Urothelium cell line (cell line): ENCODE measurements at places on chromosomes 13 and 19.
A peak's percentile ranks its signal among the peaks of the same experiment; 100 is the strongest.

GRCh38 chr19:42529248-42529764 is 1.0 kb upstream of the CEACAM1 start:
- peak; percentile 54 for DNase-seq

DNA sequence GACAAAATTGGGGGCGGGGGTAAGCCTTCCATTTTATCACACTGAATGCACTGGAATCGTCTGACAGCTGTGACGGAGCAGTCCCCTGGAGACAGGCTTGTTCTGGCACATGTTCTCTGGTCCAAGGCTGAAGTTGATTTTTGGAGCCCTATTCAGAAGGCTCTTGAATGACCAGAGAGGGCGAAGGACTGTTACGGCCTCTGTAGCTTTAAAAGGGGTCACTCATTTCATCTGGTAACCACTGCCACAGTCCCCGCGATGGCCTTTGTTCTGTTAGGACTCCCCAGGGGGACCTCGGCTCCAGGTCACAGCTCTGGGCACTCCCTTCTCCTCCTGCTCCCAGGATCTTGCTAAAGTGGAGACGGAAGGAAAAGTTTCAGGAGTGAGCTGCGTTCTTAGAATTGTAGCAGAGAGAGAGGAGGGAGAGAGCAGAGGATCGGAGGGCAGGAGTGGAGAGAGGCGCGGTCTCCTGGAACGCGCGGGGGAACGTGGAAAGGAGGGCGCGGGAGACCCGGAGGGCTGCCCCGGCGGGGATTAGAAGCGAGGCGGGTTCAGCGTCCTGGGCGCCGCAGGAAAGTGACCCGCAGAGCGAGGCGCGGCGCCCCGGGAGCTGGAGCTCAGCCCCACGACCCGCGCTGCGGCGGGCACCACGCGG is 134.3 kb upstream of the MYO16 start:
- DNase-seq, result peak; percentile 6

- peak; percentile 85 for DNase-seq
Observed at GRCh38 chr19:29771708-29772414, 39.9 kb upstream of the CCNE1 start.

GRCh38 chr19:15291548-15292021 is 40.8 kb downstream of the BRD4 start:
- no peak for DNase-seq

DNA sequence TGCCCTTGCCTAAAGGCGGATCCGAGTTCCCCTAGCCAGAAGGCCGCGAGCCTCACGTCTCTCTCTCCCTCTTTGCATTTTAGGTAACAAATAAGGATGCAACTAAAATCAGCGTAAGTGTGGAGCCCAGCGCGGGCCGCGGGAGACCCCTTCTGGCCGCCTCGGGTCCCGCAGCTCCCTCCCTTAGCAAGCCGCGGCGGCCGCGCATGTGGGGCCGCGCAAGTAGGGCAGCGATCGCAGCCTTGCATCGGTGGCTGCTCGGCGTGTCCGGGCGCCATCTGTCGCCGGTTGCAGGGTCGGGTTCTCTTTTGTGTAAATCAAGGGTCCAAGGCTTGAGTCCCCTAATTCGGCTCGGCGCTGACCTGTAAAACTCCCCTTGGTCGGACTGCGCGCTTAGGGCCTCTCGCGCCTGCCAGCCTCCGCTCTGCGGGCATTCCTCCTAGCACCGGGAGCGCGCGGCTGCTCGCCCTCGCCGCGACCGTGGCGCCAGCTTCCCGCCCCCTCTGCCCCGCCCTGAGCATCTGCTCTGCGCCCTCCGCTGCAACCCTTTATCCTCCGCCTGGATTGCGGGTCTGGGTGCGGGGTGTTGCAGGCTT is 2.7 kb downstream of the VSTM2B start:
- peak; percentile 95 for DNase-seq

DNA sequence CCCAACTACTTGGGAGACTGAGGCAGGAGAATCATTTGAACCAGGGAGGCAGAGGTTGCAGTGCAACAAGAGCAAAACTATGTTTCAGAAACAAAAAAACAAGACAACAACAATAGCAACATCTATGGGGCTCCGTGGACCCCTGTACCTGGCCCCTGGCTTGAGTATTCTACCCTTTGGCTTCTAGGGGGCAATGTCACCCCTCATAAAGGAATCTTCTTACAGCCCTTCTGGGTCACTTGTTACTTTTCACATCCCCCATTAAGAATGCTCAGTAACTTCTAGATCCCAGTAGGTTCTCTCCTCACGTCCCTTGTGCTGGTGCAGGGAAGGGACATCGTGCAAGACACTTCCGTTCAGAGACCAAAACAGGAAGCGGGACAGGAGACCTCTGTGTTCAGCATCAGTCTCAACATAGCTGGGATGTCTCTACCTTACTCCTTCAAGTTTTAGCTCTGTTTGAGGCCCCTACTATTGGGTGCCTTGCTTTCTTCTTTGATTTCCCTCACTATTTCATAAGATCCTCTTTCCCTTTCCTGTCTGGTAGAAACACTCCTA is 218.1 kb upstream of the ARGLU1 start:
- DNase-seq, result no peak

- peak; percentile 54 for DNase-seq
Observed at GRCh38 chr13:49858178-49858856, 65.8 kb upstream of the KPNA3 start.

DNA sequence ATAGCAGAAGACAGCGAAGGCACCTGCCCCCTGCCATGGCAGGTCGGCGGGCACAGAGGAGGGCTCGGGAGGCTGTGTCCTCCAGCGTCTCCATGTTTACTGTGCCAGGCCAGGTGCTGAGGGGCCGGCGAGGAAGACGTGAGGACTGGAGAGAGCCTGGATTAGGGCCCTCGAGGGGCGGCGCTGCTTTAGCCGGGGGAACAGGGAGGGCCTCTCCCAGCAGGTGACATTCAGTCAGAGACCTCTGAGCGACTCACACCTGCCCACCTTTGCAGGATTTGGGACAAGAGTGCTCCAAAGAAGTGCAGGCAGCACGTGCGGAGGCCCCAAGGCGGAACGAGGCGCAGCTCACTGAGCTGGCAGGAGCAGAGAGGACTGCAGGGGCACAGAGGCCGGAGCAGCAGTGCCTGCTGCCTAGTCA is 17.6 kb downstream of the KDM4B start:
- no peak for DNase-seq

GRCh38 chr19:35512831-35513627 is 420 bp downstream of the DMKN start:
- DNase-seq, result no peak

DNA sequence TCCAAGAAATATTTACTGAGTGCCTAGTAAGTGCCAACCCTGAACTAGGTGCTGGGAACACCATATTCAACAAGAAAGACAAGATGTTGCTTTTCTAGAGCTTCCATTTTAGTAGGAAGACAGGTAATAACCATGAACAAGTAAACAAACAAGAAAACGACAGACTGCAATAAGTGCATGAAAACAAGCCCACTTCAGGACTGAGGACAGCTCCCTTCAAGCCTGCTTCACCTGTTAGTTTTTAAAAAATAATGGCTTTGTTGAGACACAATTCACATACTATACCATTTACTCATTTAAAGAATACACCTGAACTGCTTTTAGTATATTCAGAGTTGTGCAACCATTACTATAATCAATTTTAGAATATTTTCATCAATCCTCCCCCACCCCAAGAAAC is 30.4 kb downstream of the CYP4F22 start:
- DNase-seq, result no peak

GRCh38 chr19:34365463-34366401 is 736 bp downstream of the GPI start:
- peak; percentile 44 for DNase-seq

DNA sequence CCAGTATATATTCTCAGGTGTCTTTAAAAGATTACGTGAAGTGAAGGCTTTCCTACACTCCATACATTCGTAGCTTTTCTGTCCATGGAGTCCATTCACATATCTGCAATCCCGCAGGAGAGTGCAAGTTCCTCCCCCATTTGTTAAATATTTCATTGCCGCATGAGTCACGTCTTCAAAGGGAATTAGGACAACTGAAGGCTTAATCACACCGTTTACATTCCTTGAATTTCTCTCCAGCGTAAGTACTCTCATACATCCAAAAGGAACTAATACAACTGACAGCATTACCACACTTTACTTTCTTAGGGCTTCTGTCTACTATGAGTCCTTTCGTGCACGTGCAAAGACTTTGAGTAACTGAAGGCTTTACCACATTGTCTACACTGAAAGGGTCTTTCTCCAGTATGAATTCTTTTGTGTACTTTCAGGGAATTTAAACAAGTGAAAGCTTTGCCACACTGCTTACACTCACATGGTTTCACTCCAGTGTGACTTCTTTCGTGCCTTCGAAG is 29.0 kb upstream of the ZNF564 start:
- DNase-seq, result peak; percentile 54

DNA sequence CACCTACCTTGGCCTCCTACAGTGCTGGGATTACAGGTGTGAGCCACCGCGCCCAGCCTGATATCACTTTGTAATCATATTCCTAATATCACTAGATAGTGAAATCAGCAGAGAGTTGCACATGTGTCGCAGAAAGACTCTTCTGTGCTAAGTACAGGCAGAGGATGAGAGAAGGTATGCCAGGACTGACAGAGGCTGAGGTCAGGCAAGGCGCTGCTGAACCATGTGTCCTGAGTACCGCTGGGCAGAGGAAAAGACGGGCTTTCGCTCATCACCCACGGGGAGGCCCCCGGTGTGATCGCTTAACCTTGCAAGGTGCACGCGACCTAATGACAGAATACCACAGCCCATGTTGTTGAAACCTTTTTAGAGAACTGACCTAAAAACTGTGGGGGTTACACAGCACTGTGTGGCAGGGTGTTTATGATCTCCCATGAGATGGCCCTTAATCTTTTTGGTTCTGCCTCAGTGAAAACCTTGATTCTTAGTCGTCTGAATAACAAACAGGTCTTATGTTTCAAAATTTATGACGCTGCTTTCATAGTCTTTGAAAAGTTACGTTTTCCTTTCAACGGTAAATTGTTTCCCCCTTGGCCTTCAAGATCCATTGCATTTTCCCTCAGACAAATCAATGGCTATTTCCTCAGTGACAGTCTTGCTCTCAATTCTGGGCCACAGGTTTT is 12.2 kb downstream of the GJA3 start:
- DNase-seq, result no peak

DNA sequence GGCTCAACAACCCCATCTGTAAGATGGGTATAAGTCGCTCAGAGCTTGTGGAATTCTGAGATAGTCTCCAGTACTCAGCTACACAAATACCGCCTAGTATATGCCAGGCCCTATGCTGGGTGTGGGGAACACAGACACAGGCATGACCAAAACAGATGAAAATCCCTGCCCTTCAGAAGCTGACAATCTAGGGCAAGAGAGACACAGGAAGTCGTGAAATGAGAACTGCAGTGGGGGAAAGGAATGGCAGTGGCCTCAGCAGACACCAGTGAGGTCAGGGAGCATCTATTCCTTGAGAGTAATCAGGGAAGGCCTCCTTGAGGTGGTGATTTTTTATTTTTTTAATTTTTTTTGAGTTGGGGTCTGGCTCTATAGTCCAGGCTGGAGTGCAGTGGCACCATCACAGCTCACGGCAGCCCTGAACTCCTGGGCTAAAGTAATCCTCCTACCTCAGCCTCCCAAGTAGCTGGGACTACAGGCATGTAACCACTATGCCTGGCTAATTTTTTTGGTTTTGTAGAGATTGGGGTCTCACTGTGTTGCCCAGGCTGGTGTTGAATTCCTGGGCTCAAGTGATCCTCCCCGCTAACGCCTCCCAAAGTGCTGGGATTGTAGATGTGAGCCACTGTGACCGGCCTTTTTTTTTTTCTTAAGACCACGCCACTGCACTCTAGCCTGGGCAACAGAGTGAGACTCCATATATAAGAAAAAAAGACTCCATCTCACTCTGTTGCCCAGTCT is 3.2 kb downstream of the TMIGD2 start:
- DNase-seq, result no peak

DNA sequence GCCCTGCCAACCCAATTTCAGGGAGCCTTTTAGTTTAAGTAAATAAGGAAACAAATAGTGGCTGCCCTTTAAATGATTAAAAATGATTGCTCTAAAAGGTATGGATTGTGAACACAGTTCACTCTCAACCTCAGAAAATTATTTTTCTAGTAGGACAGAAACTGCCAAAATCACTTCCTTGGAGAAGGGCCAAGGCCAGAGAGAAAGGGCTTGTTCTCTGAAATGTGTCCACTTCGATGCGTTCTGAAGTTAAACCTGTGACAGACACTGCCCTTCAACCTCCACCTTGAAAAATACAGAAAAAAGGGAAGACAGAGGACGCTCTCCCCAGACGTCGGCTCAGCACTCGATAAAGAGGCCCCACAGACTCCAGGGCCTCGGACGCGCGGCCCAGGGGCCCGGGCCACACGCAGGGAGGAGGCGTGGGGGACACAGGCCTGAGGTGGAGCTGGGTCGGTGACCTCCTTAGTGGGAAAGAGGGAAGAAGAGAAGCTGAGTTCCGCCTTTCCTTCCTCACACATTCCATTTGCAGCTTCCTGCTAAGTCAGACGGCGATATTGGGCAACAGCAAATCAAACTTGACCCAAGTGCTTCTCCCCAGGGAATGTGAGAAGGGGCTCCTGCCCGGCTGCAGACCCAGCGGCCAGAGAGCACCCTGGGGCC is 63.6 kb downstream of the RASA3 start:
- no peak for DNase-seq

DNA sequence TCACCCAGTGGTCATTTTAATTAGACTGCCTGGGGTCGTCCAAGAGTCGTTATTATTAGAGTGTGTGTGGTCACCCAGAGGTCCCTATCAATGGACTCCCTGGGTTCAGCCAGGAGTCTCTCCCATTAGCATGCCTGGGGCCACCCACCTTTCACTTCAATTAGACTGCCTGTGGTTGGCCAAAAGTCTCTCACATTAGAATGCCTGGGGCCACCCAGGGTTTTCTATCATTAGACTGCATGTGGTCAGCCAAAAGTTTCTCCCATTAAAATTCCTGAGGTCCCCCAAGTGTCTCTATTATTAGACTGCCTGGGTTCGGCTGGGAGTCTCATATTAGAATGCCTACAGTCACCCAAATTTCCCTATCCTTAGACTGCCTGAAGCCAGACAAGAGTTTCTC is 1472.6 kb downstream of the UQCRFS1 start:
- DNase-seq, result peak; percentile 4

DNA sequence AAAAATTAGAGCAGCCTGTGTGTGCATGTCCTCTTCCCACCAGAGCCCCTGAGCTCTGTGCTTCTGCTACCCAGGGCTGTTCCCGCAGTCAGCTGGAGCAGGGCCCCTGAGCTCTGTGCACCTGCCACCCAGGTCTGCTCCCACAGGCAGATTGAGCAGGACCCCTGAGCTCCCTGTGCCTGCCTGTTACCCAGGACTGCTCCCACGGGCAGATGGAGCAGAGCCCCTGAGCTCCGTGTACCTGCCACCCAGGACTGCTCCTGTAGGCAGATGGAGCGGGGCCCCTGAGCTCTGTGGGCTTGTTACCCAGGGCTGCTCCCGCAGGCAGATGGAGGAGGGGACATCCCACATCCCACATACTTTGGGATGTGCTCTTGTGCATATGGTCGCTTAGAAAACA is 186.8 kb upstream of the SOX1 start:
- no peak for DNase-seq

GRCh38 chr19:39139971-39140453 is 14.4 kb downstream of the PAK4 start:
- DNase-seq, result no peak

- DNase-seq, result no peak
Observed at GRCh38 chr19:45643927-45644771, 5.0 kb upstream of the EML2 start.

GRCh38 chr19:50458396-50459066 is 17.8 kb upstream of the EMC10 start:
- no peak for DNase-seq

- DNase-seq, result no peak
Observed at GRCh38 chr19:41427647-41428480, 690 bp upstream of the B3GNT8 start.

- no peak for DNase-seq
Observed at GRCh38 chr13:99217461-99218110, 16.9 kb downstream of the UBAC2 start.
